SJSA1 (cell line): ENCODE measurements at places on chromosomes 5 and 9. TPM values are rescaled to one million over a fixed set of nuclear protein-coding genes. Genes with fewer than 3 reads are reported as not detected.
A peak's percentile ranks its signal among the peaks of the same experiment; 100 is the strongest.

FAM174A gene
- total RNA-seq: 31.2 and 68.1 TPM in 2 replicates

CCL27 gene
- total RNA-seq: not detected in 2 replicates

SHLD3 gene
- total RNA-seq: 5.8 and 8.0 TPM in 2 replicates

DNA sequence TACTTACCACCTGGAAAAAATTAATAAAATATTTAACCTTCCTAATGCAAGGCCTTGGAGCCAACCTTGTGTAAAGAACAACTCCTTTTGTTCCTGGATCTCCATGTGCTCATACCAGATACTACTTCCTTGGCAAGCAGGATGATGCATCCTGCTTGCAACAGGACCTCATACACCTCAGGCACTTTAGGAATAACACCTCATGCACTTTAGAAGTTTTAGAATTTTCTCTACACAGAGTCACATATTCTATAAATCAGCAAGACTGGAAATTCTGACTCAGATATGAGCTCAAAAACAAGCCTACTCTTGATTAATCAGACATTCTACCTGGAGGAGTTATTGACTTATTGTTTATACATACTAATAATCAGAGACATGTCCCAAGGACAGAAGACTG is 209.6 kb upstream of the CDH10 start:
- no peaks in the 10 kb centered on the region for H3K4me1 ChIP-seq
- no peak overlapping the region for H3K4me3 ChIP-seq
- H3K27ac ChIP-seq: no peak overlapping the region
- no peak for DNase-seq
- no peaks in the 10 kb centered on the region for H3K27me3 ChIP-seq

DNA sequence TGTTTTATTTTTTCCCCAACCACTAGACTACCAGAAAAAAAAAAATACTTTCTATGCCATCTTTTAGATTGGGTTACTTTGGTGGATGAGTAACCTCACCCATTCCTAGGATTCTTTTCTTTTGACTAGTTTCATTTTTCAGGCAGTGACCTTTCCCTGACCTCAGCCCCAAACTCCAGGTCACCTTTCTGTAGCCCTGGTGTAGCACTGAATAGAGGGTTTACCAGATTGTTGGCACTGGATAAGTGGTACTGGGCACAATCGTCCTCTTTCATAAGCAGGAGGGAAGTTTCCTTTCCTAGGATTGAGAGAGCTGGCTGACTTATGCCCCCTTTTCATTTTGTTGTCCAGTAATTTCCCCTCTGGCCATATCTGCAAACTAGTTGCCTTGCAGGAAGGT is 169.4 kb upstream of the TMEM161B start:
- no peaks in the 10 kb centered on the region for H3K27me3 ChIP-seq
- no peaks in the 10 kb centered on the region for H3K36me3 ChIP-seq
- H3K27ac ChIP-seq: no peak overlapping the region
- no peak overlapping the region for H3K4me3 ChIP-seq
- peaks cover 12% of the 10 kb centered on the region for H3K4me1 ChIP-seq
- DNase-seq: peak; percentile 69
